Sigmoid colon (tissue), 7 donors: ENCODE measurements at places on chromosomes 11 and 22. TPM values are rescaled to one million over a fixed set of nuclear protein-coding genes. Genes with fewer than 3 reads are reported as not detected.
A peak's percentile ranks its signal among the peaks of the same experiment; 100 is the strongest.

DNA sequence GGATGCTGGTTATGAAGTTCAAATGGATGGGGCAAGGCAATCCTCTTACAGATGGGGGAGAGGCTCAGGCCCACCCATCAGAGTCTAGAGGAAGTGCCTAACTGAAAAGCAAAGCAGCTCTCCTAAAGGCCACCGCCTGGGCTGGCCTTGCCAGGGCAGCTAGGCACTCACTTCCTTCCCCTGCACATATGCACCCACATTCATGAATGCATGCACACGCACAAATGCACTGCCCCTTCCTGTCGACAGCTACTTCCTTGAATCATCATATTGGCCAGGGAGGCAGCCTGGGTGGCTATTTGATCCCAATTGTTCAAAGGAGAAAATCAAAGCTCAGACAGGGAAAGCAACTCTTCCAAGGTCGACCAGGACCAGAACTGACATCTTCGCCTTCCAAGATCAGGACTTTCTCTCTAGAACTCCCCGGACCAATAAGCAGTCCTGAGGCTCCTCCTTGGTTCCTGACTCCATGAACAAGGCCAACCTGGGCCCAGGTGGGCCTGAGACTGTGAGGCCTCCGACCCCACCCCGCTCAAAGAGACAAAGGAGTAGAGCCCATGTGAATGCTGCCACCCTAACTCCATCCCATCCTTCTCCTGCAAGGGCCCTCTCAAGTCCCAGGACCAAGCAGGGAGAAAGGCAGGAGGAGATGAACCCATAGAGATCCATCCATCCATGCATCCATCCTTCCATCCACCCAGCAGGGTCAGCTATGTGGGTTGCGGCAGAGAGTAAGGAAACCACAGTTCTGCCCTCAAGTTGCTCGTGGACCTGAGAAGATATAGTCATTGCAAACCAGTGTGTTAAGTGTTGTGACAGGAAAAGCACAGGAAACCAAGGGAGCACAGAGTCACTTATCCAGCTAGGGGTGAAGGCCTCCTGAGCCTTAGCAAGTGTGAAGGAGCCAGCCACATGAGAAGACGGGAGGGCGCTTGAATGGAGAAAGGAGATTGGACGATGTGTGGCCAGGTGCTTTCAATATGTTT, 35.4 kb upstream of the LMO1 start:
- no peak overlapping the region for H3K4me3 ChIP-seq
- no peaks in the 10 kb centered on the region for H3K36me3 ChIP-seq
- DNase-seq = peak; percentile 36
- H3K4me1 ChIP-seq = no peaks in the 10 kb centered on the region
- H3K27ac ChIP-seq = no peak overlapping the region

DNA sequence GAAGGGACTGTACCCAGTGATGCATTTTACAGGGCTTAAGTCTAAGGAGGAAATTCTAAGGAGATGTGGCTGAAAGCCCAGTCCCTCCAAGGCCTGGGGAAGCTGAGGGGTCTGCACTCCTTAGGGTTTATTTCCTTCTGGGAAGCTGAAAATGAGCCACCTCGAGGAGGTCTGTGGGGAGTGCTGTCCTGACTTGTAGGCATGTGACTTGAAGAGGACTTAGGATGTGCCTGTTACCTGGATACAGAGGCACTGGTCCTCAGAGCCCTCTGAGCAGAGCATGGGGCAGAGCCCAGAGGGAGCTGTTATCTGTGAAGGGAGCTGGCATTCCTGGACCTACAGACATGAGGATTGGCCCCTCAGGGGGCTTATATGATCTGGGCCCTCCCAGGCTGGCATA, 77.1 kb downstream of the TP53I11 start:
- no peak overlapping the region for H3K4me3 ChIP-seq
- no peak for DNase-seq
- no peaks in the 10 kb centered on the region for H3K4me1 ChIP-seq
- no peaks in the 10 kb centered on the region for H3K36me3 ChIP-seq

GRCh38 chr11:67582011-67582410, 1.6 kb upstream of the GSTP1 start:
- peaks cover 25% of the 10 kb centered on the region for H3K4me1 ChIP-seq
- H3K27me3 ChIP-seq = no peaks in the 10 kb centered on the region
- peaks cover 4% of the 10 kb centered on the region for H3K36me3 ChIP-seq
- no peak overlapping the region for H3K27ac ChIP-seq
- no peak overlapping the region for H3K4me3 ChIP-seq
- no peak for DNase-seq

- H3K36me3 ChIP-seq = no peaks in the 10 kb centered on the region
- DNase-seq = peak; percentile 72
- no peak overlapping the region for H3K4me3 ChIP-seq
- peak overlapping the region; percentile 82 for H3K27ac ChIP-seq
- H3K4me1 ChIP-seq = no peaks in the 10 kb centered on the region
Measured at GRCh38 chr11:45158210-45158731, 11.8 kb downstream of the PRDM11 start.

DNA sequence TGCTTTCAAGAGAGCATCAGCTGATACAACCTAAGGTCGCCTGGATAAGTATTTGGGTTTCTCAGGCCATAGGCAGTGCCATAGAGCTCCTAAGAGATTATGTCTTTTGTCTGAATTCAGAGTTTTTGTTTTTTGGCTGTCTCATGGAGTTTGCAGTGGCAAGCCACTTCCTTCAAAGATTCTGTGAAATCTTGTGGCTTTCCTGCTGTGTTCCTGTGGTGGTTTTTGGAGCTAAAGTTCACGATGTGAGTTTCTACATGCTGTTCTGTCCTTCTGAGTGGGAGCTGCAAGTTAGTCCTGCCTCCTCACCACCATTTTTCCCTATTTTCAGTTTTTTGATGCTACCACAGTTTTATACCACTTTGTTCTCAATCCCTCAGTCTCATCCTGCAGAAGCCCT, 111.4 kb downstream of the COMMD9 start:
- no peak overlapping the region for H3K4me3 ChIP-seq
- no peaks in the 10 kb centered on the region for H3K36me3 ChIP-seq
- no peaks in the 10 kb centered on the region for H3K27me3 ChIP-seq
- H3K4me1 ChIP-seq = no peaks in the 10 kb centered on the region
- no peak overlapping the region for H3K27ac ChIP-seq

DNA sequence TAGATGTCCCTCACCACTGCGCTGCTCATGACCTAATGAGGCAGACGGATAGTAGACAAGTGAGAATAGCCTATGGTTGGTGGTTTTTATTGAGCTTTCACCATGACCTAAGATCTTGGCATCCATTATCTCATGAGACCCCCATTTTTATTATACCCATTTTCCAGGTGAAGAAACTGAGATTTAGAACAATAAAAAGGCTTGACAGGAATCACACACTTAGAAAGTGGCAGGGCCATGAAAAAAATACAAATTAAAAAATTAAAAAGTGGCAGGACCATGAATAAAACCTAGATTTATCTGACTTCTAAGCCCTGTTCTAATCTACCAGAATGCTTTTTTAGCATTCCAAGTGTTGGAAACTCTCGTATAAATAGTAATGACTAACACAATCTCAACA, 1.1 kb downstream of the LRRC55 start:
- no peak for DNase-seq
- H3K4me3 ChIP-seq = no peak overlapping the region
- no peaks in the 10 kb centered on the region for H3K36me3 ChIP-seq
- peaks cover 11% of the 10 kb centered on the region for H3K4me1 ChIP-seq

DNA sequence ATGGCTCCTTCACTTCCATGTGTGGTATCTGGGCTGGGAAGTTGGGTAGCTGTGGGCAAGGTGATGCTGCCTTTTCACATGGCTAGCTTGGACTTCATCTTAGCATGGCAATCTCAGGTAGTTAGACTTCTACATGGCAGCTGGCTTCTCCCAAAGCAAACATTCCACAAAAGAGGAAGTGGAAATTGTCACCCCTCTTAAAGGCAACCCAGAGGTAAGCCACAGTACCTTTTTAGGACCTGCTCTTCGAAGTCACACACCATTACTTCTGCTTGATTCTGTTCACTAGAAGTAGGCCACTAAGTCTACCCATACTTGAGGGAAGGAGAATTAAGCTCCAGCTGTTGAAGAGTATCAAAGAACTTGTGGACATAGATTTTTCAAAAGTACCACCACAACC, 25.9 kb downstream of the TUG1 start:
- DNase-seq = no peak
- H3K36me3 ChIP-seq = no peaks in the 10 kb centered on the region
- H3K4me3 ChIP-seq = no peak overlapping the region

- H3K36me3 ChIP-seq = no peaks in the 10 kb centered on the region
- peaks cover 9% of the 10 kb centered on the region for H3K4me1 ChIP-seq
- no peak for DNase-seq
- no peak overlapping the region for H3K4me3 ChIP-seq
Measured at GRCh38 chr11:115199481-115200069, 304.6 kb downstream of the CADM1 start.

Gene DRICH1
- total RNA-seq = not detected

Gene CAPRIN1
- total RNA-seq = 118 TPM
